Muscle of arm (tissue), 14 donors: ENCODE measurements at places on chromosomes 1 and 21. TPM values are rescaled to one million over a fixed set of nuclear protein-coding genes. Genes with fewer than 3 reads are reported as not detected.
A peak's percentile ranks its signal among the peaks of the same experiment; 100 is the strongest.

Gene STUM
- polyA plus RNA-seq = 16.1 TPM

DNA sequence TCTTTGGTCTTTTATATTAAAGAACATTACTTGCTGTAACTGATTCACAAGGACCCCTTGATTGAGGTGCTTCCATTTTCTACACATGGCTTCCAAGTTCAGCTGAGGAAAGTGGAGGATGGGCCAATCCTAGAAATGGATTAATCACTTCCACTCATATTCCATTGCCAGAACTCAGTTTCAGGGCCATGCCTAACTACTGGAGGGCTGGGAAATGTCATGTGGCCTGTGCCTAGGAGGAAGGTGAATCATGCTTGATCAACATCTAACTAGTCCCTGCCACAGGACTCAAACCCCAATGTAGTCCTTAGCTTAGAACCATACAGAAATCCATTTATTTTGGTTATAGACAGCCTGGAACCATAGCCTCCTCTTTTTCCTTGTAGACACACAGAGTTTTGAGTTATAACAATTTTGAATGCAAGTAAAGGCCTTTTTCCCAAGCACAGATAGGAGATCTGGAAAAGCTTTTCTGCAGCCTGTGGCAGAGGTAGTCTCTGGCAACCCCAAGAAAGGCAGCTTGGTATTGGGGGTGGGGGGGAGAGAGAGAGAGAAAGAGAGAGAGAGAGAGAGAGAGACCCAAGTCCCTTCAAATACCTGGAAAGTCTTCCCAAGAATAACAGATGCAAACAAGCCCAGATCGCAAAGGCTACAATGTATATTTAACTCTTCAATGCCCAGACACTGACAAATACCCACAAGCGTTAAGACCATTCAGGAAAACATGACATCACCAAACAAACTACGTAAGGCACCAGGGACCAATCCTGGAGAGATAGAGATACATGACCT is 12.5 kb downstream of the MAST2 start:
- DNase-seq = no peak

DNA sequence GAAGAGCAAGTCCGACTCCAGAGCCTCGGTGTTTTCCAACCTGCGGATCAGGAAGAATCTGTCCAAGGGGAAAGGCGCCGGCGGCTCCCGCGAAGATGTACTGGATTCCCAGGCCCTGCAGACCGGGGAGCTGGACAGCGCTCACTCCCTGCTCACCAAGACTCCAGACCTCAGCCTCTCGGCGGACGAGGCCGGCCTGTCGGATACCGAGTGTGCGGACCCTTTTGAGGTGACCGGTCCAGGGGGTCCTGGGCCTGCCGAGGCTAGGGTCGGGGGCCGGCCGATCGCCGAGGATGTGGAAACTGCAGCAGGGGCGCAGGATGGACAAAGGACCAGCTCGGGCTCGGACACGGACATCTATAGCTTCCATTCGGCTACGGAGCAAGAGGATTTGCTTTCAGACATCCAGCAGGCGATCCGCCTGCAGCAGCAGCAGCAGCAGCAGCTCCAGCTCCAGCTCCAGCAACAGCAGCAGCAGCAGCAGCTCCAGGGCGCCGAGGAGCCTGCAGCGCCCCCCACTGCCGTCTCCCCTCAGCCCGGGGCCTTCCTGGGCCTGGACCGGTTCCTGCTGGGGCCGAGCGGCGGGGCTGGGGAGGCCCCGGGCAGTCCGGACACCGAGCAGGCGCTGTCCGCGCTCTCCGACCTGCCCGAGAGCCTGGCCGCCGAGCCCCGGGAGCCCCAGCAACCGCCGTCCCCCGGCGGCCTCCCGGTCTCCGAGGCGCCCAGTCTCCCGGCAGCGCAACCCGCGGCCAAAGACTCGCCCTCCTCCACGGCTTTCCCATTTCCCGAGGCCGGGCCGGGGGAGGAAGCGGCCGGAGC is 827 bp downstream of the FMN2 start:
- DNase-seq = peak; percentile 44

- DNase-seq = no peak
Observed at GRCh38 chr1:66834926-66835325, 33.9 kb upstream of the INSL5 start.
